ENCODE measurements at places on chromosomes 13 and 19.
A peak's percentile ranks its signal among the peaks of the same experiment; 100 is the strongest.

- no peak for DNase-seq
These were observed 474.7 kb downstream of the DIAPH3 start for GRCh38 chr13:59689057-59689456.

DNA sequence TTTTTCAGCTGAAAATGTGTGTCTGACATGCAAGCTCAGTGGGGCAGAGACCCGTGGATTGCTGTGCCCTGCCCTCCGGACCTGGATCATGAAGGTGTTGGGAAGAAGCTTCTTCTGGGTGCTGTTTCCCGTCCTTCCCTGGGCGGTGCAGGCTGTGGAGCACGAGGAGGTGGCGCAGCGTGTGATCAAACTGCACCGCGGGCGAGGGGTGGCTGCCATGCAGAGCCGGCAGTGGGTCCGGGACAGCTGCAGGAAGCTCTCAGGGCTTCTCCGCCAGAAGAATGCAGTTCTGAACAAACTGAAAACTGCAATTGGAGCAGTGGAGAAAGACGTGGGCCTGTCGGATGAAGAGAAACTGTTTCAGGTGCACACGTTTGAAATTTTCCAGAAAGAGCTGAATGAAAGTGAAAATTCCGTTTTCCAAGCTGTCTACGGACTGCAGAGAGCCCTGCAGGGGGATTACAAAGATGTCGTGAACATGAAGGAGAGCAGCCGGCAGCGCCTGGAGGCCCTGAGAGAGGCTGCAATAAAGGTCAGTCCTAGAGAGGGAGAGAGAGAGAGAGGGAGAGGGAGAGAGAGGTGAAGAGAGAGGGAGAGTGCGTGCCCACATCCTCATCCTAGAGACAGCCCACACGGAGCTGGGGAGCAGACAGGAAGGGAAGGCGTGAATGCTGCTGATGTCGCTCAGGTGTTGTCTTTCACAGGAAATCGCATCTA is 5.1 kb upstream of the DCUN1D2 start:
- DNase-seq: peak; percentile 56

- DNase-seq: no peak
These were observed 6.1 kb downstream of the ZNF548 start for GRCh38 chr19:57395710-57396109.

- no peak for DNase-seq
These were observed 1498.8 kb downstream of the SLITRK5 start for GRCh38 chr13:89169951-89170350.

- DNase-seq: no peak
These were observed 782 bp upstream of the JUND start for GRCh38 chr19:18282021-18282787.

- no peak for DNase-seq
These were observed 8.0 kb downstream of the PTH2 start for GRCh38 chr19:49415102-49415809.

DNA sequence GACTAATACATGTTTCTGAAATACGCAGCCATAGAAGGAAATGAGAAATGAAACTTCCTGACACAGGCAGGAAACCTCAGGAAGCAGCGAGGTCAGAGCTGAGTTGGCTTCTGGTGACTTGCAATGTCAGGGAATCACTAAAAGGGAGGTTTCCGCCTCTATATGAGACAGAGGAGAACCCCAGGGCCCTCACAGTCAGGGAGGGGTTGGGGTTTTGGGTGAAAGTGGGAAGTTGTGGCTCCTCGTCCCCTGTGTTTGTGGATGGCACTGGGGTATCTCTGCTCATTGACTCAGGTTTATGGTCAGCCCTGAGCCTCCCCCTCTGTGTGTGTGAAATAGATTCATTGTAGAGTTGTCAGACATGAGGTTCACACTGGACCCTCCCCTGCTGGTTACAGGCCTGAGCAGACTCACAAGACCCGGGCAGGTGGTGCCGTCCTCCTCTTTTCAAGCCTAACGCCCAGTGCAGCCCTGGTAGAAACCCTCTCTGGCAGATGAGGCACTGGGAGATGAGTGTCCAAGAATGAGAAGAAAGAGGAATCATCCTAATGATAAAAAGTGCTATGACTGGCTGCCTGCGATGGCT is 5.5 kb upstream of the LILRA6 start:
- DNase-seq: no peak

Measured in brain (organoid and tissue), 16 donors.